Fibroblast of gingiva (primary cell): ENCODE measurements at places on chromosomes 2 and 18.

GRCh38 chr2:65435625-65436168 lies 3.3 kb upstream of the SPRED2 start:
- peak; percentile 91 for DNase-seq

DNA sequence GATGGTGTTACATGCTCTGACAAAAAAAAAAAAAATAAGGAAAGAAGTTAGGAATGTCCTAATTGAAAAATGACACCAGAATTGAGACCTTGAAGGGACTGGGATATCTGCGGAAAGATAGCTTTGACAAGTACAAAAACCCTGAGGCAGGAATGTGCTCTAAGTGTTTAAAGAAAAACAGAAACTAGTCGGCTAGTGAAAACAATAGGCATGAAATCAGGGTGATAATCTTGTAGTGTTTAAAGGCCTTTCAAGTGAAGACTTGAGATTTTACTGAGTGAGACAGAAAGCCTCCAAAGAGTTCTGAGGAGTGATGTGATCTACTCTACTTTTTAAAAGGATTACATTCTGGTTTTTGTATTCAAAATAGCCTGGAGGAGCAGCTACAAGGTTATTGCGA lies 107.4 kb downstream of the COBLL1 start:
- DNase-seq: no peak

GRCh38 chr2:111061191-111061590 lies 59.5 kb upstream of the BCL2L11 start:
- no peak for DNase-seq

DNA sequence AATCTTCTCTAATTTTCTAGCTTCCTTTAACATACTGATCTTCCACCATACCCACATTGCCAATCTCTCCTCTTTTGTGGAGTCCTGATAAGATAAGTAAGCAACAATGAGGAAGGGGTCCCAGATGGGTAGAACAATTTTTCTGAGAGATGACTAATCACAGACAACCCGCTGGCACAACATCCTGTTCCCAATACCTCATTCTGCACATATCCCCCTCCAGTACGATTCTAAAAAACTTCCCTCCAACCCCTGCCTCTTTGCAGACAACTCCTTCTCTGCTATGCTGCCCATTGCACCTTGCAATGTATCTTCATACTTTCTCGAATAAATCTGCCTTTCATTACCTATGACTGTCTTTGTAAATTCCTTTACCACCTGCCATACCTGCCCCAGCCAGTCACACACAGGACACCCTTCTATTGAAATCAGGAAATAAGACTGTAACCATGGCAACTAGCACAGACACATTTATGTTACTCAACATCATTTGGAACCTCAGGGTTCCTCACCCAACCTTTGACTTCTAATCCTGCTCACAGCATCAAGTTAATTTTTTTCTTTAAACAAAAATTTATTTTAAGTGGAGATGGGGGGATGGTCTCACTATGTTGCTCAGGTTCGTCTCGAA lies 7.4 kb upstream of the EXOC6B start:
- no peak for DNase-seq

GRCh38 chr2:174632841-174633622 lies 35.4 kb upstream of the WIPF1 start:
- DNase-seq: no peak

DNA sequence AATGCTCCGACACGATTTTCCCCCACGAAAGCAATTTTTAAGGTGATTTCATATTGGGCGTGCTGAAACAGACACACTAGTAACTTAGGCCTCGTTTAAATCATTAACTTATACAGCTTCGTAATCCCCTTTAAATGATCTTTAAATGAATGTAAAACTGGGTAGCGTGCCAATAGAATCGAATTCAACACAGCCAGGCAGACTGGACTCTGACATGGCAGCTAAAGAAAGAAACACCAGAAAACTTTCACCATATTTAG lies 2.4 kb upstream of the ID2 start:
- no peak for DNase-seq

GRCh38 chr2:37427241-37427640 lies 82.8 kb downstream of the QPCT start:
- no peak for DNase-seq

GRCh38 chr18:6103741-6104140 lies 208.4 kb upstream of the TMEM200C start:
- DNase-seq: no peak

DNA sequence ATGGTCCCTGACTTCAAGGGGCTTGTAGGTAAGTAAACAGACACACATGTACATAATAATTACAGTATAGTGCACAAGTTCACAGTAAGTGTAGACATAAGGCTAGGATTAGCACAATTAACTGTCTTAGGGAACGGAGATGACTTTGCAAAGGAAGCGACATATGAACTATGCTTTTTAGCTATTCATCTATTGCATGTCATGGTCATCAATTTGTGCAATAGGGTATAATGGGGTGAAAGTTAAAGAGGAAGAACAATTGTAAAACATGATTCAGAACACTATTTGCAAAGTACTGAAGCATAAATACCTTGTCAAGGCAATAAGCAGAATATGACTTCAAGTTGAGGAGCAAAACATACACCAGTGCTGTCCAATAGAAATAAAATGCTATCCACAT lies 112.3 kb upstream of the SLC8A1 start:
- DNase-seq: no peak

GRCh38 chr2:233346376-233346775 lies 7.9 kb upstream of the DGKD start:
- DNase-seq: no peak
